RKO (cell line): ENCODE measurements at places on chromosomes 3 and 15.
A peak's percentile ranks its signal among the peaks of the same experiment; 100 is the strongest.

DNA sequence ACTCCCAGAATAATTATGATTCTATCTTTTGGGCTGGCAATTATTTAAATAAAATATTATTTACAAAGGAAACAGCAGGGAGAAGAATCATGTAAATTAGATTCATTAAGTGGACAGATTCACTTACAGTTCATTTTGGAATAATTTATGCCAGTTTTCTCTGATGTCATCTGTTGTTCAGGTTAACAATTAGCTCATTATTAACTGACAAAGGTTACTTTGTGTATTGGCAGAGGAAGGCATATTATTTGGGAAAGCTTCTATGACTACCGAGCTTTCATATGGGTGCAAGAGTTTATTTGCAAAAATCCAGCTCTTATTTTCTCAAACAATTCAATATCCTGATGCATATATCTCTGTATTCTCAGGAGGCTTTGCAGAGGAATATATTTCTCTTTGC, 224.4 kb downstream of the CHST2 start:
- no peak for DNase-seq

DNA sequence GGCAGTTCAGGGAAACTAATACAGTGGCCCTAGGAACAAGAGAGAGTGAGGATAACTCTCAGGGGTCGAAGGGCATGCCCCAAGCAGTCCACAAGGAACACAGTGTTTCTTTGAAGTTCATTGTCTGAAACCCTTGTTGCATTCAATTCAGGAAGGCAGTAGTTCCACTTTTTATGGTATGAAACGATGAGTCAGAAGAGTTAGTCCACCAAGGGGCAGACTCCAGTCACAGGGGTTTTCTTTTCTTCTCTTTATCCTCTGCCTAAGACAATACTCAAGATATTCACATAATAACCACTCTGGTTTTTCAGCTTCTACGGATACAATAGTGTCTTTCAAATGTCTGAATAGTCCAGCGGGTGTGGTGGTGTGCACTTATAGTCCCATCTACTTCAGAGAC, 23.7 kb upstream of the TICRR start:
- DNase-seq = no peak

- no peak for DNase-seq
Observed at GRCh38 chr3:151387842-151388241, 3.3 kb upstream of the P2RY12 start.

- no peak for DNase-seq
Observed at GRCh38 chr3:113254171-113254947, 43.0 kb downstream of the BOC start.

- DNase-seq = no peak
Observed at GRCh38 chr3:40047406-40047805, 238.0 kb downstream of the MYRIP start.

DNA sequence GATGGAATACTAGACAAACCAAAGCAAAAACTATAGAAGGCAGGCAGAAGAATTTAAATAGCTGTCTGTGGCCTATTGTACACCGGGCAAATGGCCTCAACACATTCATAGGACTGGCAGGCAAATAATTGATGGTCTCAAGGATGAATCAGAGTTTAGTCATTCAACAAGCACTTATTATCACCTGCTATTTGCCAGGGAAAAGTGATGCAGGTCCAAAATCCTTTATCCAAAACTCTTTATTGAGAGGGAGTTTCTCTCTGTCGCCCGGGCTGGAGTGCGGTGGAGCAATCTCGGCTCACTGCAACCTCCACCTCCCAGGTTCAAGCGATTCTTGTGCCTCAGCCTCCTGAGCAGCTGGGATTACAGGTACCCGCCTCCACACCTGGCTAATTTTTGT, 2.3 kb downstream of the EIF2AK4 start:
- peak; percentile 84 for DNase-seq

DNA sequence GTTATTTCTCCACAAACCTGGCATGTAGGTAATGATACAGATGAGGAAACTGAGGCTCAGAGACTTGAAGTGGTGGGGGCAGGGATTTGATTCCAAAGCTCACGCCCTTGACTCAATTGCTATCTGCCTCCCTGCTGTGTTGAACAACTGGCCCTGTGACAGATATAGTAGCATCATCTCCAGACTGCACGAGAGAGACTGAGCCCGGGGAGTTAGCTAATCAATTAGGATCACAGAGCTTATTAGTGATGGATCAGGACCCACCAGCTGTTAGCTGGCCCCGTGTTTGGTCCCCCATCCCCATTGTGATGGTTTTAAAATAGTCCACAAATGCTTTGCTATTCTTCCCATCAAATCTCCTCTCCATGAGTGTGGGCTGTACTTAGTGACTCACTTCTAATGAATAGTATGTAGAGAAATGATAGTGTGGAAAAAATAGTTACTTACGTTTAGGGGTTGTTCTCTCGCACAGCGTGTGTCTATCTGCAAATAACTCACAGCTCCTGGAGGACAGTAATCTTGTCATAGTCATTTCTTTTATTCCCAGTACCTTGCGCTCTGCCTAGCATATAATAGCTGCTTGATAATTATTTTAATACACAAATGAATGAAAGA, 74.4 kb upstream of the KLF13 start:
- no peak for DNase-seq

- no peak for DNase-seq
Observed at GRCh38 chr3:42014921-42015533, 53.1 kb upstream of the ULK4 start.

DNA sequence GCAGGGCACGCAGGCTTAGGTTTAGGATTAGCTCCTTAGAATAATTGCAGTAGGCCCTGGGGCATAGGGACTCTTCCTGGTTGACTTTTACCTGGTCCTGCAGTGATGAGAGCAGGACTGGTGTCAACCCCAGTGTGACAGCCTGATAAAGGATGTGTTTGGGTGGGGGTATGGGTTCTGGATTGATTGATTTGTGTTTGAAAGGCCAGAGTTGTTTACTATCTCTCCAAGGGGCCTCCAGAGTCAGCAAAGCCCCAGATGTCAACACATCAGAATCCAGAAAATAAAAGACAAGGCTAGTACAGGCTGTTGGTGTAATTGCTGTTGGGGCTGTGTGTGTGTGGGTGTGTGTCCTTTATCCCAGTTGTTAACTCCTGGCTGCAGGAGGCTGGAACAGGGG, 122.3 kb downstream of the CHRNA7 start:
- DNase-seq = no peak

GRCh38 chr3:142656575-142656974, 60.4 kb downstream of the PLS1 start:
- DNase-seq = no peak

GRCh38 chr3:173930251-173930650, 532.7 kb downstream of the NLGN1 start:
- DNase-seq = no peak

DNA sequence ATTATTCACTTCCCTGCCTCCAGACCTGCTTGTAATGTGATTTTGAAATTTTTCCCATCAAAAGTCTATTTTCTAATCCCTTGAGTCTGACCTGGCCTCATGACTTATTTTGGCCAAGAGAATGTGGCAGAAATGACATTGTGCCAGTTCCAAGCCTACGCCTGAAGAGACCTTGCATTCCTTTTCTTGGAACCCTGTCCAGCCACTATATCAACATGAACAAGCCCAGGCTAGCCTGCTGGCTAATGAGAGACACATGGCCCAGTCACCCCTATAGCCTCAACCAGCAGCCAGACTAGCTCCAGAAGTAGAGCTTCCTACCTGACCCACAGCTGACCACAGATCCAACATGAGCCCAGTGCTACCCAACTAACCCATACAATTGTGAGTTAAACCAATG, 121.1 kb upstream of the ACP3 start:
- DNase-seq = no peak

DNA sequence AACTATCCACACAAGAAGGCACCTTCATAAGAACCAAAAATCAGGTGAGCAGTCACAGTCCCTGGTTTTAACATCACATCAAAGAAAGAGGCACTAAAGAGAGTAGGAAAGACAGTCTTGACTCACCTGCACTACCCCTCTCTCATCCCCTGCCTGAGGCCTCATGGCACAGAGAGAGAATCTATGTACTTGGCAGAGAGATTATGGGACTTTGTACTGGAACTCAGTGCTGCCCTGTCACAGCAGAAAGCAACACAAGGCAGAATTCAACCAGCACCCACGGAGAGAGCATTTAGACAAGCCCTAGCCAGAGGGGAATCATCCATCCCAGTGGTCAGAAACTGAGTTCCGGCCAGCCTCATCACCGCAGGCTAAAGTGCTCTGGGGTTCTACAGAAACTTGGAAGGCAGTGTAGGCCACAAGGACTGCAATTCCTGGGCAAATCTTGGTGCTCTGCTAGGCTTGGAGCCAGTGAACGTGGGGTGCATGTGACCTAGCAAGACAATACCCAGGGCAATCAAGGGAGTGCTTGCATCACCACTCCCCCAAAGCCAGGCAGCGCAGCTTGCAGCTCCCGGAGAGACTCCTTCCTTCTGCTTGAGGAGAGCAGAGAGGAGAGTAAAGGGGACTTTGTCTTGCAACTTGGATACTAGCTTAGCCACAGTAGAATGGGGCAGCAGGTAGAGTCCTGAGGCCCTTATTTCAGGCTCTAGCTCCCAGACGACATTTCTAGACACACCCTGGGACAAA, 8.5 kb upstream of the RUVBL1 start:
- no peak for DNase-seq

DNA sequence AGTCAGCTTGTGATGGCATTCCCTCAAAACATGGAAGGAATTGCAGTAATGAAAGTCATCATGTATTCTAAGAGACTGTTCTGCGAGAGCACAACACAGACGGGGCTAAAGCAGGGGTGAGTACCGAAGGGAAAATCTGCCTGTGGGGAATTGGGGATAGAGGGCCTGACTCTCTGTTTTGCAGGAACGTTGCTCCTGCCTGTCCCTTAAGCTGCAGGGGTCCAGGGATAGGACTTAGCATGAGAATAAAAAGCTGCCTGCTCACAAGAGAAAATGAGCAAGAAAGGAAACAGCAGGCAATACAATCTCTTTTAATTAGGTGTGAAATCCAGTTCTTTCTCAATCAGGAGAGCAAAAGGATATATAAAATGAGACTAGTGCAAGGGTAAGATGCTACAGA, 62.2 kb downstream of the TIGIT start:
- no peak for DNase-seq

DNA sequence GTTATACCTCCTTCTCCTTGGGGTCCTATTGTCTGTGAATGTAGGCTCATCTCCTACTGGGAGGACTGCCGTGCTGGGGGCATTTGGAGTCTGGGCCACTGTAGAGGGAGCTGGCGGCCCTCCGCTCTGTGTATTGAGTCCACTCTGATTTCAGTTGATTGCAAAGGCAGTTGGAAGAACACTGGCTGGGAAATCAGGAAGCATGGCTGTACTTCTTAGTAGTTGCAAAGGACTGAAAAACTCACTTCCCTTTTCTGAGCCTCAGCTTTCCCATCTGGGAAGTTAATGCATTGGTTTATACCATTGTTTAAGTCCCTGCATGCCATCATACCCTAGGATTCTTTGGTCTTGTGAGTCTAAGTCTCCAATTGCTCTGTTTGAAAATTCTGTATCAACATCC, 46.7 kb downstream of the TMED3 start:
- DNase-seq = no peak

GRCh38 chr3:152319256-152319655, 50.5 kb downstream of the MBNL1 start:
- no peak for DNase-seq

DNA sequence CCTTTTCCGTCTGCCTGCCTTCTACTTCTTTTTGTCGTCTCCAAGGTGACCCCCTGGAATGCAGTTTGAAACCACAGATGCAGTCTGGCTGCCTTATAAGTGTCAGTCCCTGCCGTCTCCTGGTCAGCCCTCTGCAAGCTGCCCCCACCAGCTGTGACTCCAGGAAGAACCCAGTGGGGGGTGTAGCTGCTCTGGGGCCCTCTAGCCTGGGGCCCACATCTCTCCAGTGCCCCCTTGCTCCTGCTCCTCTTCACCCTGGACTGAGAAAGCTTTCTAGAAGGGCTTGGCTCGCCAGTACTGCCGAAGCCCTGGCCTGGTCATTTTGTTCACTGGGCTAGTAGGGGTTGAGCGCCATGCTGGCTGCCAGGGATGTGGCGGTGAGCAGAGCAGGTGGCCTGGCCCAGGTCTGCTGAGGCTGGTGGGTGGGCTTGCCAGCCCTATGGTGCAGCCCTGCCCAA, 21.3 kb downstream of the SYNM start:
- DNase-seq = no peak

DNA sequence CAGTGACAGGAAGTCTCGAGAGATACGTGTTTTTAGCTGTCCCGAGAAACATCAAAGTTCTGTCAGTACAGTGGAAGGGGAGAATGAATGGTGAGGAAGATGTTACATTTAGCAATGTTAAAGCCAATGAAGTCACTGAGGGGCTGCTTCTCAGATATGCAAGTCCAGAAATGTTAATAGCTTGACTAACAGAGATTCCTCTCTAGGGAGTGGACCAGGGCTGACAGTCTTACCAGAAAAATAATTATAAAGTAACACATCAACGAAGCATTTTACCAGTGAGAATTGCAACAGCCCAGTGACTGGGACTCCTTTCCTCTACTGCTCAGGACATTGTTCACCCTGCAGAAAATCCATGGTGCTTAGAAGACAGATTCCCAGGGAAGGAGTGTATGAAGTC, 23.9 kb downstream of the GALNT15 start:
- DNase-seq = no peak

GRCh38 chr3:73175698-73176097, 114.2 kb downstream of the EBLN2 start:
- no peak for DNase-seq

DNA sequence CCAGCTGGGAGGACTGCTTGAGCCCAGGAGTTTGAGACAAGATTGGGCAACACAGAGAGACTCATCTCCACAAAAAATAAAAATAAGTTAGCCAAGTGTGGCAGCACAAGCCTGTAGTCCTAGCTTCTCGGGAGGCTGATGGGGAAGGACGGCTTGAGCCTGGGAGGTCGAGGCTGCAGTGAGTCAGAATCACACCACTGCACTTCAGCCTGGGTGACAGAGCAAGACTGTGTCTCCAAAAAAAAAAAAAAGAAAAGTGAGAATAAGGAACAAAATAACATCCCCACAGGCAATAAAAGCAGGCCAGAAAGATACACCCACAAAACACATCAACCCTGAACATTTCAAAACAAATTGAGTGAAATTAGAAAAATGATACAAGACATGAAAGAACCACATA, 48.7 kb upstream of the OCA2 start:
- no peak for DNase-seq

DNA sequence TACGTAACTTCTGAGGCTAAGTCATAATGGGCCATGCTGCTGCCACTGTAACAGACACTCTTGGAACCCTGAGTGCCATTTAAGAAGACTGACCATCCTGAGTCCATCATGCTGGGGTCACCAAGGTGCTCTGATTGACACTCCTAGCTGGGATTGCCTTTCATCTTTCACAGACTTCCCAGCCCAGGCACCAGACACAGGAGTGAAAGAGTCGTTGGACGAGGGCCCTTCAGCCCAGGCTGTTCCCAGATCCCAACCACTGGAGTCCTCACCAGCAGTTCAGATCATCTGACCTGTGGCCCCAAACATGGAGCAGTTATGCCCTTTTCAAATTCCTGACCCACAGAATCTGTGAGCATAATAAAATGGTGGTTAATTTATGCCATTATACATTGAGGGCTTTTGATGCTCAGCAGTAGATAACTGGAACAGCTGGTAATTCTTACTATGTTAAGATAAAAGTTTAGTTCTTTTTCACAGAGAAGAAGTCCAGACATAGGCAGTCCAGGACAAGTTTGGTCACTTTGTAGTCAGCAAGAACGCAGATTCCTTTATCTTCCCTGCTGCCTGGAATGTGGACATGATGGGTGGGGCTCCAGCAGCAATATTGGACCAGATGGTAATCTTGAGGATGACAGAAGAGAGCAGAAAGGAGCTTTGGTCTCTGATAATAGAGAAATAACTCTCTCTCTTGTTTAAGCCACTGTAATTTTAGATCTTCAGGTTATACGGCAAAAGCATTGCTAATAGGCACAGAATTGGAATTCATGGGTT, 7.3 kb upstream of the EHD4 start:
- no peak for DNase-seq

- DNase-seq = no peak
Observed at GRCh38 chr3:142353571-142353970, 94.3 kb downstream of the XRN1 start.
